ENCODE measurements at places on chromosomes 4 and X.

DNA sequence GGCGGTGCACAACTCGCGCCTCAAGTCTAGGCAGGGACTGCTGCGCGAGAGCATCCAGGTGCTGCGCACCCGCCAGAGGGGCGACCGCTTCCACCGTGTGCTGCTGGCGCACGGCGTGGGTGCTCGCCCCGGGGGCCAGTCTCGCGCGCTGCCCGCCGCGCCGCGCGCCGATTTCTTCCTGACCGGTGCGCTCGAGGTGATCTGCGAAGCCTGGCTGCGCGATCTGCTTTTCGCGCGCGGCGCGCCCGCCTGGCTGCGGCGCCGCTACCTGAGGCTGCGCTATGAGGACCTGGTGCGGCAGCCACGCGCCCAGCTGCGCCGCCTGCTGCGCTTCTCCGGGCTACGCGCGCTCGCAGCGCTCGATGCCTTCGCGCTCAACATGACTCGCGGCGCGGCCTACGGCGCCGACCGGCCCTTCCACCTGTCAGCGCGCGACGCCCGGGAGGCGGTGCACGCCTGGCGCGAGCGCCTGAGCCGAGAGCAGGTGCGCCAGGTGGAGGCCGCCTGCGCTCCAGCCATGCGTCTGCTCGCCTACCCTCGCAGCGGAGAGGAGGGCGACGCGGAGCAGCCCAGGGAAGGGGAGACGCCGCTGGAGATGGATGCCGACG is 1.3 kb downstream of the CHST7 start:
- peak; percentile 69 for DNase-seq

- no peak for DNase-seq
These were observed 157.7 kb downstream of the CEP135 start for GRCh38 chr4:56106180-56107147.

- no peak for DNase-seq
These were observed 116.4 kb upstream of the IGSF1 start for GRCh38 chrX:131405497-131405896.

- DNase-seq: no peak
These were observed 1.3 kb downstream of the GABRE start for GRCh38 chrX:151973060-151973661.

DNA sequence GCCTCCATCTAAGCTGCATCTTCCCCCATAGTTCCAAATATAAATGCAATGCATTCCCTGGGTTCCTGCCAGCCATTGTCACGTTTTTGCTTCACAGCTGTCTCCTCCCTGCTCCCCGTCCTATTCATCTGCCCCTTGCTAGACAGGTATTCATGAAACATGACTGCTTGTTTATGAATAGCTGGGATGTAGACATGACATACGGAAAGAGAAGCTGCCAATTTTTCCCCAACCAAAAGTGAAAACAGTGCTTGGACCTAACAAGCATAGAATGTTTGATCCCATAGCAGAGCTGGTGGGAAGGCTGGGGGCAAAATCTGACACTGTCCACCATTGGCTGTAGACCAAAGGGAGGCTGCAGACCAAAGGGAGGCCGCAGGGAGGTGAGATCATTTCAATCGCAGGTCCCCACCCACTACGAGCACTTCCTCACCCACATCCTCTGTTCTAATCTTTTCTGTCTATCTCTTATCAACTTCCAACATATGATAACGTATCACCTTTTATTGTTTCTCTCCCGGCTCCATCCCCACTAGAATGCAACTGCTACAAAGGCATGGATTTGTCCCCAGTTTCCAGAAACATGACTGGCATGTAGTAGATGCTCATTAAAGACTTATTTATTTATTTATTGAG is 8.5 kb upstream of the GYG2 start:
- DNase-seq: no peak

- no peak for DNase-seq
These were observed 7.3 kb downstream of the PITX2 start for GRCh38 chr4:110615353-110616237.

Data from Right ventricle myocardium inferior (tissue), 1 donor.